ENCODE measurements at places on chromosomes 5 and 9.

DNA sequence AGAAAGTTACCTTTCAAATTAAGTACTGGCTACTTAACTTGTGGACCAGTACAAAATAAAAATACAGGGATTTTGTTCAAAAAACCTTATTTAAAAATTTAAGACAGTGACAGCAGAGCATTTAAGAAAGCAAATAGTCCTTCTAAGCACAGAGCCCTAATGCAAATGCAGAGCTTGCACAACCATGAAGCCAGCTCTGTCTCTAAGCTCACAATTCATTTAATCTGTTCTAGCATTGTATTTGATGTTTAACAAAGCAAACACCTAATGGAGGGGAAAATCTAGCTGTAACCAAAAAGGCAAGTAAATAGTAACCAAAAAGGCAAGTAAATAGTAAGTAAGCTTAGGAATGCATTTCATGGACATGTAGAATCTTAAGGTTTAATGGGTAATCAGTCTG lies 138.7 kb upstream of the GHR start:
- no peak for DNase-seq

DNA sequence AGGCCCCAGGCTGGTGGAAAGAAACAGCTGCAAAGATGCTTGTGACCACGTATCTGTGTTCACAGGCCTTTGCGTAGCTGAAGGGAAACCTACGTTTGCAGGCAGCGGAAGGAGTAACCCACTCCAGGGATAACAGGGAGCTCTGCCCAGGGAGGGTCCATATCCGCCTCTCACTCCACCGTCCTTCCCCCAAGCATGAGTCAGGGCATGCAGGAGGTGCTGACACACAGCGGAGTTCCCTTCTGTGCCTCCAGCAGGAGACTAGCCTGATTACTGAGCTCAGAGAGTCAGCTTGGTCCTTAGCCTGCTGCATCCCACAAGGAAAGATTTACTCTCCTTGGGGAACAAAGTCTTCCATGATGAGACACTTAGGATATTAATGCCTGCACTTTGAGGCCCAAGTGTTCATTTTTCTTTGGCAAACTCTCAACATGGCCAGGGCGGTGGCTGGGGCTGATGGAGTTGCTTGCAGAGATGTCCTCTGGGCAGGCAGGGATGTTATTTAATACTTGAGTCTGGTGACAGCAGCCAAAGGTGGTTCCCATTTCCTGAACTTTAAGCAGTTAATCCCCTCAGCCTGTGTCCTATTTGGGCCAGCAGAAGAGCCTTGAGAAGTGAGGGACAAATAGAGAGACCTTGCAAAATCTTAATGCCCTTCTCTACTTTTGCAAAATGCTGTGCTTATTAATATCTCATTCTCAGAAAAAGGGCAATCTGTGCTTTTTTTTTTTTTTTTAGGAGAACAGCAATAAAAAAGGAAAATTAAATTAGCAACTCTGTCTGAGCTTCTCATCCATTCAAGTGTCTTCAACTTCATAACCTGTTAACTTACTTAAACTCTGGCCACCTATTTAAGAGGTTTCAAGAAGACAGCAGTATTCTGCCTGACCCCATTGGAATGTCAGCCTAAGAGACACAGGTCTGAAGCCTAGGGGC lies 222.1 kb downstream of the HSPA4 start:
- no peak for DNase-seq

GRCh38 chr9:101383361-101383760 lies 1.4 kb downstream of the BAAT start:
- no peak for DNase-seq

- peak; percentile 64 for DNase-seq
These were observed 25.7 kb downstream of the UTP15 start for GRCh38 chr5:73591102-73591695.

- no peak for DNase-seq
These were observed at the start of gene DNAJC18 for GRCh38 chr5:139439013-139439903. Gene DNAJC18, minus strand, starts transcription at chr5:139439525. Its CDS starts 80 bp downstream, at chr5:139439445.

GRCh38 chr5:133744960-133745308 lies 132.6 kb upstream of the FSTL4 start:
- DNase-seq: no peak

DNA sequence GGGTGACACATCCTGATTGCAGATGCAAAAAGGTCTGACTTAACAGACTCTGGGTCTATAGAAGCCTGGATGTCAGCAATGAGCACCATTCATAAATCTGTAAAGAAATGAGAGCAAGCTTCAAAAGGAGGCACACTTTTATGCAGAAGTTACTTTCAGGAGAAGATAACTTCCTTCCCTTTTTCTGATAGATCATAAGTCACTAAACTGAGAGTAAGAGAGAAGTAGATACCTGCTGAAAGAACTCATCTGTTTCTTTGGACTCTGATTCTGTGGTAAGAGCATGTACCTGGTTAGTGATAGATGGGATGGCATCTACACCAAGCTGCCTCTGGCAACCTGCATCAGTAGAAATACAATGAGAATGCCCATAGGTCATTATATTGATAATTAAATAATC lies 525.6 kb downstream of the CETN3 start:
- no peak for DNase-seq

DNA sequence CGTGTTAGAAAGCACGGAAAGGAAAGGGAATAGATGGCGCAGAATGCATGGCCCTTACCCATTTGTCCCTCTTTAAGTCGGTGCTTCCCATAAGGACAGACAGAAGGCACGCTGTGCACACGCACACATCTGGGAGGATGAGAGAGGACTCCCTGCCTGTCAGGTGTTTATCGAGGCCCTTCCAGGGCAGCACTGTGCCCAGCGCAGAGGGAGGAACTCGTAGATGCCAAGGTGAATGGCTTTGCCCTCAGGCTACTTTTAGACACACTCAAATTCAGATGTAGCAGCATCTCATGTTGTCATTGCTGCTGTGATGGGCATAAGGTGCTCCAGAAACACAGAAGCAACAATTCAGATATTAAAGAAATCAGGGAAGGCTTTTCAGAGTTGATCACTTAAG lies 70.2 kb upstream of the CTSL start:
- no peak for DNase-seq

GRCh38 chr5:24615159-24615558 lies 29.6 kb downstream of the CDH10 start:
- no peak for DNase-seq

GRCh38 chr9:129497813-129498450 lies 123.0 kb downstream of the C9orf50 start:
- DNase-seq: no peak

DNA sequence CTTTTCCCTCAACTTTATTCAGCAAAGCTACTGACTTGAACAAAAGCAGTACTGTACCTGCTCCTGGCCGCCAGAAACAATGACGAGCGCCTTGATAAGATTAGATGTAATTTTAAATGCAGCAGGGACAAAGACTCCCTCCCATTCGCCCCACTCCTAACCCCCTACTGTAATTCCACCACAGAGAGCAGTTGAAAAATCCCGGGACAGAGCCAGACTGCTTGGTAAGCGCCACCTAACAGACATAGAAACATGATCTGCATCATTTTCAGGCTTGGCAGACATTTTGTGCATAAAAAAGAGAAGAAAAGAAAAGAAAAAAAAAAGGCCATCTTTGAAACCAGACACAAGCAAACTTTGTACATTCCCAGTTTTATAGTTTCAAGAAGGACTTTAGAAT lies 81.9 kb downstream of the ISL1 start:
- no peak for DNase-seq
